ENCODE measurements at places on chromosomes 7 and 10. TPM values are rescaled to one million over a fixed set of nuclear protein-coding genes. Genes with fewer than 3 reads are reported as not detected.

ACTL6B gene
- total RNA-seq, result not detected

TRPV5 gene
- not detected for total RNA-seq

DNA sequence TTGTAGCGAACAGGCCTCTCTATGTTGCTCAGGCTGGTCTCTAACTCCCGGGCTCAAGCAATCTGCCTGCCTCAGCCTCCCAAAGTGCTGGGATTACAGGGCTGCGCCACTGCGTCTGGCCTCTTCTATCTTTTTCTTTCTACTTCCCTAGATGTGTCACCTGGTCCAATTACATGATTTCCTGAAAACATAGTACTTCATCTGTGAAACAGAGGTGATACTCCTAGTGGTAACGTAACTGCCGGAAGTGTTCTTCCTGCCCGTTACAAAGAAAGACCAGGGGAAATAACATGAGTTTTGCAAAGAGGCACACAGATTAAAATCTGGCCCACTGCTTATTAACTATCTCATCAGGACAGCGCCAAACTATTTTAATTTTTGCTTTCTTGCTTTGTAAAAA lies 18.4 kb upstream of the HGF start:
- H3K27me3 ChIP-seq, result no peaks in the 10 kb centered on the region
- no peak for DNase-seq
- H3K36me3 ChIP-seq, result no peaks in the 10 kb centered on the region
- H3K27ac ChIP-seq, result no peak overlapping the region

ZPBP gene
- total RNA-seq, result not detected

SHTN1 gene
- 33.5 TPM for total RNA-seq

CPXM2 gene
- 2.5 TPM for total RNA-seq

GRCh38 chr10:74206746-74207145 lies 55.7 kb downstream of the ADK start:
- H3K4me1 ChIP-seq, result no peaks in the 10 kb centered on the region
- H3K36me3 ChIP-seq, result peaks cover 11% of the 10 kb centered on the region
- H3K27ac ChIP-seq, result no peak overlapping the region
- H3K4me3 ChIP-seq, result no peak overlapping the region
- no peak for DNase-seq

- H3K4me3 ChIP-seq, result no peak overlapping the region
- H3K4me1 ChIP-seq, result no peaks in the 10 kb centered on the region
- H3K36me3 ChIP-seq, result no peaks in the 10 kb centered on the region
- H3K27me3 ChIP-seq, result no peaks in the 10 kb centered on the region
Measured at GRCh38 chr10:59269651-59270050, 92.7 kb downstream of the FAM13C start.

DNA sequence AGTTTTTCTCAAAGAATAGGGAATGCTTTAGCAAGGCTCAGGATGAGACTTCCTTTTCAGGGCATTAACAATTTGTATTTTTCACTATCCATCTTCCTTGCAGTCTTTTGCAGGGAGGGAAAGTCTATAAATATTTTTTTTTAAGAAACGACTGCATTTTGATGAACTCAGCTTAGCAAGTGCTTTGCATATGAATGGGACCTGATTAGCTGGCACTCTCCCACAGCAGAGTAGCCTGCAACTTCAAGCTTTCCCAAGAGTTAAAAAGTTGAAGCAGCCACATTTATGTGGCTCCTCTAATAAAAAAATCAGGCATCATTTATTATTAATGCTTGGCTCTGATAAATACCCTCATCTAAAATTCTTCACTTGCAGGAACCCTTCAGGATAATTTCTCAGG lies 134.0 kb downstream of the GRID1 start:
- no peak overlapping the region for H3K27ac ChIP-seq
- DNase-seq, result no peak
- H3K4me3 ChIP-seq, result no peak overlapping the region
- no peaks in the 10 kb centered on the region for H3K4me1 ChIP-seq

AGBL3 gene
- total RNA-seq, result 3.3 TPM

HOXA5 gene
- 11.5 TPM for total RNA-seq

DNA sequence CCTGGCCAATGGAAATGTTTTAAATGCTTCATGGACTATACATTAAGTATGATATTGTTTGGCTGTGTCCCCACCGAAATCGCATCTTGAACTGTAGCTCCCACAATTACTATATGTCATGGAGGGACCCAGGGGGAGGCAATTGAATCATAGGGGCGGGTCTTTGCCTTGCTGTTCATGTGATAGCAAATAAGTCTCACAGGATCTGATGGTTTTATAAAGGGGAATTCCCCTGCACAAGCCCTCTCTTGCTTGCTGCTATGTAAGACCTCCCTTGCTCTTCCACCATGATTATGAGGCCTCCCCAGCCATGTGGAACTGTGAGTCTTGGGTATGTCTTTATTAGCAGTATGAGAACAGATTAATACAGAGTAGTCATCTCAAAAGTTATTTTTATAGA lies 32.4 kb upstream of the GRB10 start:
- no peak for DNase-seq
- peaks cover 3% of the 10 kb centered on the region for H3K4me1 ChIP-seq
- no peak overlapping the region for H3K27ac ChIP-seq
- no peaks in the 10 kb centered on the region for H3K36me3 ChIP-seq
- no peak overlapping the region for H3K4me3 ChIP-seq

DNA sequence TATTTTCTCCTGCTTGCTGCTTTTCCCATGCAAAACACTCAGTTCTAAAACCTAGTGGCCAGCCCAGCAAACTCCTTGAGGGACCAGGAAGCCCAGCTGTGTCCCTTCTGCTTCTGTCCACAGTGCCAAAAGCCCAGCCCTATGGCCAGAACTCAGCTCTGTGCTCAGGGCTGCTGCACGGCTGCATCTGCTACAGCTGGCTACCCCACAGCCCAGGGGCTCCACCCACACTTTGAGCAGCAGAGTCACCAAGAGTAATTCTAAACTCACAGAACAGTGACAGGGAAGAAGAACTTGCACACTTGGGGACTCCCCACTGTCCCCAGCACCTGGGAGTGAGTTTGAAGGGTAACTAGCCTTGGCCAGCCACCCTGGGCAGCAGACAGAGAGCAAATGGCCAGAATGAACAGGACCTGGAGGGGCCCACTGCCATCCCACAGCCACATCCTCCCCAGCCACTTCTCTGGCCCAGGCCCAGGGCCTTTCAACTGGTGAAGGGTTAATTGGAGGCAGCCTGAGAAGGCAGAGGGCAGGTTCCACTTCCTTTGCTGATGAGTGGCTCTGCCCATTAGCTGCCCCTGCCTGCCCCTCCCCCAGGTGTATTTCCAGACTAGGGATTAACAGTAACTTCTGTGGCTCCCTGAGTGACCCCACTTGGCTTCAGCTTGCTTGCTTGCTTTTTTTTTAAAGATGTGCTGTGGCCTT lies 28.1 kb upstream of the TRIM8 start:
- DNase-seq, result no peak
- peaks cover 17% of the 10 kb centered on the region for H3K36me3 ChIP-seq
- no peak overlapping the region for H3K4me3 ChIP-seq
- peaks cover 70% of the 10 kb centered on the region for H3K4me1 ChIP-seq
- peak overlapping the region; percentile 52 for H3K27ac ChIP-seq
- no peaks in the 10 kb centered on the region for H3K27me3 ChIP-seq

CPEB3 gene
- 5.5 TPM for total RNA-seq

DNA sequence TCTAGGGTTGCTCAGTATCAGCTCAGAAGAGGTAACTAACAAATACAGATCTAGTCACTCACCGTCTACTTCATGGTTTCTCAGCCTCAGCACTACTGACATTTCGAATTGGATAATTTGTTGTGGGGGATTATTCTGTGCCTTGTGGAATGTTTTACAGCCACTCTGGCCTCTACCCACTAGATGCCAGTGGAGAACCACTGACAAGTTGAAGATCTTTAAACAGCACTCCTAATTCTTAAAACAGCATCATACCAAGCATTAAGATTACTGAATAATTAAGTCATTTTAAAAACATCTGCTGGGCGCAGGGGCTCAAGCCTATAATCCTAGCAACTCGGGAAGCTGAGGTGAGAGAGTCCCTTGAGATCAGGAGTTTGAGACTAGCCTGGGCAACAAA lies 82.6 kb downstream of the UPF2 start:
- no peak overlapping the region for H3K4me3 ChIP-seq
- no peaks in the 10 kb centered on the region for H3K4me1 ChIP-seq
- peaks cover 85% of the 10 kb centered on the region for H3K36me3 ChIP-seq
- no peak for DNase-seq

GRCh38 chr7:95394370-95394769 lies 1.8 kb downstream of the PON3 start:
- no peaks in the 10 kb centered on the region for H3K36me3 ChIP-seq
- H3K4me3 ChIP-seq, result no peak overlapping the region
- no peak overlapping the region for H3K27ac ChIP-seq
- no peaks in the 10 kb centered on the region for H3K27me3 ChIP-seq
- H3K4me1 ChIP-seq, result no peaks in the 10 kb centered on the region
